ENCODE measurements at places on chromosomes 1 and 21.

- no peak for DNase-seq
These were observed 62.8 kb downstream of the SPSB1 start for GRCh38 chr1:9355503-9355902.

DNA sequence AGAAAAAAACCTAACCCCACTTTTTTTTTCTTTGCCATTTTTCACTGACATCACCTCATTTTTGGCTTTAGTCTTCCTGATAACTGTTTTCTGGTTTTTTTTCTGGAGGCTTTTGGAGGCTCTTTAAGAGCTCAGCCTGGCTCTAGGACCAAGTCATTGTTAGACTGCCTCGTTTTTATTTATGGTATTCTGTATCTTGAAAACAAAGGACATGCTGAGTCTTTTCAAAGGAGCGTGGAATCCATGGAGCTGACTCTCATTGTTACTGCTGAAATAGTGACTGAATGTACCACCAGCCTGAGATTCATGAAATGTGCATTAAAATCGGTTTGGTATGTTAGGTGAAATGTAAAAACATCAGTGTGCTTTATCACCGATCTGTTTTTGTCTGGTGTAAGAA, 28.0 kb downstream of the RASAL2 start:
- DNase-seq, result no peak

DNA sequence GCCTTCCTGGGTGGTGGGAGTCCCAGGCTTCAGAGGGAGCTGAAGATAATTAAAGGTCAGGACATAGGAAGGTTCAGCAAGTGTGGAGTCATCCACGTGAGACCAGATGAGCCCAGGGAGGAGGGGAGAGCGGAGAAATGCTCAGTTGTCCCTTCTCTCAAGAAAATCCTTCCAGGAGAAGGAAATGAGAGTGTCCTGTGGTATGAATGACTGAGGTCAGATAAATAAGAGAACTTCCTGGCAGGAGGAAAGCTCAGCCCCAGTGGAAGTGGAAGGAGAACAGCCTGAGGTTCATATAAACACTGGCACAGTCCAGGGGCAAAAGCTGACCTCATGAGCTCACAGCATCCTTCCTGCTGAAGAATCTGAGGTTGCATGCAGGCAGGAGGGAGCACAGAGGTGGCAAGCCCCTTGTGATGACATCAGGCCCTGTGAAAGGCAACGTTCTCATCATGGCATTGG, 97.6 kb downstream of the NAV1 start:
- DNase-seq, result no peak

DNA sequence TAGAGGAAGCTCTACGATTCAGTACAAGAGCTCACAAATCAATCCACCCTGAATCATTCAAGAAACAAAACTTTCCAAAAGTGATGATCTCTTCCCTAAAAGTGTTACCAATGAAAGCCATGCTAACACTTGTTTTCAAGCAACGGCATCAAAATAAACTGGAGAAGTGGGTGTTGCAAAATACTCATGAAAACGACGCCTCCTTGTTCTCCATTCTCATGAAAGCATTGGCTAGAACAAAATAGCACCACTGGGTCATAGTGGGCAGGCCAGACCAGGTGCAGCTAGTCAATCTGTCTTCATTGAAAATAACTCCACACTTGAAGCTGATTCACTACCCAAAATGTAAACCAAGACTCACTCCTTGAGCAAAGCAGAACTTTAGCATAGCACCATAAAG, 4.3 kb downstream of the TIAM1 start:
- no peak for DNase-seq

DNA sequence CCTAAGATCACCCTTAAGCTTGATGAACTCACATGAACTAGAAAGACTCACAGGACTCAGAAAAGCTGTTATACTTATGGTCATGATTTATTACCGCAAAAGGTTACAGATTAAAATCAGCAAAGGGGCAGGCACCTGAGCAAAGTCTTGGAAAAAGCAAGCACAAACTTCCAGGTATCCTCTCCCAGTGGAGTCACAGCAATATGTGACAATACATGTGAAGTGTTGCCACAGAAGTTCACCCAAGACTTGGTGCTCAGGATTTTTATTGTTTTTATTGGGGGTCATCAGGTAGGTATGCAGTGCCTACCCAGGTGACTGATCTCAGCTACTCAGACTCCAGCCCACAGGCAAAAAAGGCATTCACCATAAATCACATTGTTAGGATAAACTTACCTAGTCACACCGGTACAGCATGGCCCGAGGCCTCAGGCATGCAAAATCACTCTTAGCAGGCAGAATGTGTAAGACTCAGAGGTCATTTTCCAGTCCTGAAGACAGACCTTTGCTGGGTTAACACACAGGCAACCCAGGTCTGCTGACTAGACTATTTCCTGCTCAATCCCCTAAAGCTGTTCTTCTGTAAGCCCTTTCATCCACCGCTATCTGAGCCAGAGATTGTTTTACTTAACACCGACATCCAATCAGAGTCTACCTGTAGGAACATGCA, 55.6 kb downstream of the SSX2IP start:
- DNase-seq, result no peak

DNA sequence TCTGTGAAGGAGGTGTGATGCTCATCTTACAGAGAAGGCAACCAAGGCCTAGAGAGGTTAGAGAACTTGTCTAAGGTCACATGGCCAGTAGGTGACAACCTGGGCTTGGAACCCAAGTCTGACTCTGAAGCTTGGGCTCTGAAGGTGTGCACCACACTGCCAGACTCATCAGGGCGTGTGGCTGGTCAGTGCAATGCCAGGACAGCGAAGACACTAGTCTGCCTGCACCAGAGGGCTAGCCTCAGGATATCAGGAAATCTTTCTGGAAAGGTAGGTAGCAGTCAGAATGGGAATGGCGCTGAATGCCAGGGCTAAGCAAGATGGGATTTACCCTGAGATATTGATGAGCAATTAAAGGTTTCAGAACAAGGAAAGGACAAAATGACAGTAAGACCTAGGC, 34.9 kb downstream of the ELK4 start:
- DNase-seq, result no peak

DNA sequence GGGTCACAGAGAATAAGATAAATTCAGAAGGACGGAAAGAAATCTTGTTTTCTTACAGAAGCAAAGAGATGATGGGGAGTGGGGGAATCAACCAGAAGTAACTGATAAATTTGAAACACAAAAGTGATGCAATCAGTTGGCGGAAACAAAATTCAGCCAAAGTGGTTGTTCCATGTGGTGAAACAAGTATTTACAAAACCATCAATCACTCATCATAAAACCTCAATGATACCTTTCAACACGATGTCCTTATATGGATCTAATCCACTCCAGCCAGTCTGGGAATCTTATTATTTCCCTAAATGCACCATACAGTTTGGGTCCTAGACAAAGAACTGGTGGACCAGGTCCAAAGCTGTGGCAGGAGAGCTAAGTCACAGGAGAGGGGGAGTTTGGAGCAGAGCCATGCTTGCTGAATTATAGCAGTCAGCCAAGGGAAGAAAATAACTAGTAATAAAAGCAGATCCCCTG, 303.8 kb upstream of the LRRC7 start:
- no peak for DNase-seq

- DNase-seq, result no peak
These were observed 101.5 kb upstream of the RUNX3 start for GRCh38 chr1:25031601-25031965.

DNA sequence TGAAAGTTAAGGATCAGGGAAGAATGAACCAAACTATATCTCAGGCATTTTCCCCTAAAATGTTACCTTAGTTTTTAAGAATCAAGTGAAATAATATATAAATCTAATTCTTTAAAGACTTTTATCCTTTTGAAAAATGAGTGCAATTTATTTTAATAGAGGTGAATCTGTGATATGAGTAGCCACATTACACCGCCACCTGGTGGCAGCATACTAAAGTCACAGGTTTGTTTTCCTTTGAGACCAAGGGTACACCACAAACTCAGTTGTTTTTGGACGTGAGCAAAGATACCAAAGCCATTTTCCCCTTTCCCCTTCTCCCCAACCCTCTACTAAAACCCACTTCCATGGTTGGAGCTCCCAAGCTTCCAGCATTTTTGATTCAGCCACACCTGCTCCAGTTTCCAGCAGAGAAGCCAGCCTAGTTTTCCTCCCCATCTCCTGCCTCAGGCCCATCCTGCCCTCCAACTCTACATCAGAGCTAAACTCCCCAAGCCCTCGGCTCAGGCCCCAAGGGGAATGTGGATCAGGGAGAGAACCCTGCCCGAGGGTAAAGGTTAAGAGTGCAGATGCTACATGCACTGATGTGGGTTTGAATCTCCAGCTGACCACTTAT, 22.9 kb upstream of the LDLRAP1 start:
- no peak for DNase-seq

DNA sequence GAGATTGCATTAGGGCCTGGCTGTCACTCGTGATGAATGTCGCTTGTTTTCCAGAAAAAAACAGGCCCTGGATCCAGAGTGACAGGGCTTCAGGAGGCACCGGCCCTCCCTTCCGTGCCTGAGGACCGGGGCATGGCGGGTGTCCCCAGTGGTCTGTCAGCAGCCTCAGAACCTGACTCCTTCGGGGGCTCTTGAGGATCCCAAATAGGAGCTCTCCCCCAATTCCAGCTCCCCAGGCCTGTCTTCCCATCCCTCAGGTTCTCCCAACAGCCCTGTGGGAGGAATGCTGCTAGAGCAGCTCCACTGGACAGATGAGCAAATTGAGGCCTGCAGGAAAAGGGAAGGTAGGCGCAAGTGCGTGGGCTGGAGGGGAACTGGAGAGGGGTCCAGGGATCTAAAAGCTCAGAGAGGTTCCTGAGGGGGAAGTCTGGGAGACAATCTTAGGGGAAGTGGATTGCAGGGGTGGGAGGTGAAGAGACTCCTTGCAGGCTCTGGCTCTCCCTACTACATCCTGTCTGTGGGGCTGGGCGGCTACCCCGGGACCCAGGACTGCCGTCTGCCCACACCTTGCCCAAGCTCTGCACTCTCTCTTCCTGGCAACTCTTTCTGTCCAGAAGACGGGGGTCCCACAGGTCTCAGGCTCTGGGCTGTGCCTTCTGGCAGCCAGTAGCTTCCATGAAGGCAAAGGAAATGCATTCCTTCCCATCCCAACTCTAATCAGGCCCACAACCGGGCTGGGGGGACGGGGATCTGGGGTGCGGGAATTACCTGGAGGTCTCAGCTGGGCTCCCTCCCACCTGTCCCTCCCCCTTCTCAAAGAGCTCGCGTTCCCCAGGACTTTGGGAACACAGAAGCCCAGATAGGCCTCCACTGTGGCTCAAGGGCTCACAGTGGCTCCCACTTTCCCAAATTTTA, 105.7 kb upstream of the CASZ1 start:
- no peak for DNase-seq

DNA sequence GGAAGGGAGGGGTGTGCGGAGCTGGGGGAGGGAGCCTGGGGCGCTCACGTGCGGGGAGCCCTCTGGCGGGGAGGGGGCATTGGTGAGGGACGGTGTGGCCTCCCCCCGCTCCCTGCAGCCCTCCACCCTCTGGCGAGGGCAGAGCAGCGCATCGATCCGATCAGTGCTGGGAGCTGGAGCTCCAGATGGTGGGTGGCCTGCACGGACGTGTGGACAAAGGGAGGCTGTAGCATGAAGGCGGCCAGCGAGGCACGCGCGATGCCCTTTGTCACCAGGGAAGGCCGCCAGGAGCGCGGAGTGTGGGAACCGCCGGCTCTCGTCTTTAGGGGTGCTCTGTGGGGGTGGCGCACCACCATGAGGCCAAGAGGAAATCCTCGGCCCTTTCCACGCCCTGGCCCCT, 5.4 kb upstream of the HES5 start:
- DNase-seq, result no peak

Data from GF-D8 (cell line).